NCI-H526 (cell line): ENCODE measurements at places on chromosomes 6 and 20.

DNA sequence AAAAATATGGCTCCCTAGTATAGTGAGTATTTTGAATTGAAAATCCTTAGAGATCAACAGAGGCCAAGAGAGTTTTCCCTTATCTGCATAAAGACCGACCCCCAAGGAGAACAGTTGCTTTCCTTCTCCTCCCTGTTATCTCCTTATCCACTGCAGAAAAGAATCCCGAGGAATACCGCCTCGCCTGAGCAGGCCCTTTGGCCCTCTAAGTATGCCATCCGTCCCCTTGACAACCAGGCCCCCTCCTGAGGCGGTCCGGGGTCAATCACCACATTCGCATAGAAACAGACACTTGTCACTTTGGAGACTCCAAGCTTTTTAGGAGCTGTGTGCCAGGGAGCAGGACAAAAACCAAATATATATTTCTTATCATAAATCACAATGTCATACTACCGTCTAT lies 15.9 kb upstream of the GGTLC1 start:
- DNase-seq = no peak

GRCh38 chr20:53598140-53599043 lies 4.8 kb upstream of the ZNF217 start:
- no peak for DNase-seq

GRCh38 chr6:114648847-114649246 lies 306.0 kb upstream of the HS3ST5 start:
- DNase-seq = no peak

DNA sequence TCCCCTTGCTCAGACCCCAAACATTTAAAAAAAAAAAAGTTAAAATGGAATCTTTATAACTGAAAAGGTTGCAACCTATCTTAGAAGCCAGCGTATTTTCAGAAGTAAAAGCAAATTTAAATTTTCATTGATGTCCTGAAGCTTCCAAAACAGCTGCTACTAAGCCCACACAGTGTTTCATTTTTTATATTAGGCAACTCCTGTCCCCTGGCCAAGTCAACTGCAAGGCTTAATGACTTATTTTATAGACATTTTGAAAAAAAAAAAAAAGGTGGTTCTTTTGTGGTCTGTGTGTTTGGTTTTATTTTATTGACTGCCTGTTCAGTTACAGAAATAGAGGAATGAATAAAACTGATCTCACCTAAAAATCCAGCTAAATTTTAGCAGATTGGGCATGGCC lies 13.0 kb downstream of the CFAP61 start:
- DNase-seq = no peak

- DNase-seq = no peak
These were observed 6.2 kb upstream of the CD93 start for GRCh38 chr20:23092384-23092756.

DNA sequence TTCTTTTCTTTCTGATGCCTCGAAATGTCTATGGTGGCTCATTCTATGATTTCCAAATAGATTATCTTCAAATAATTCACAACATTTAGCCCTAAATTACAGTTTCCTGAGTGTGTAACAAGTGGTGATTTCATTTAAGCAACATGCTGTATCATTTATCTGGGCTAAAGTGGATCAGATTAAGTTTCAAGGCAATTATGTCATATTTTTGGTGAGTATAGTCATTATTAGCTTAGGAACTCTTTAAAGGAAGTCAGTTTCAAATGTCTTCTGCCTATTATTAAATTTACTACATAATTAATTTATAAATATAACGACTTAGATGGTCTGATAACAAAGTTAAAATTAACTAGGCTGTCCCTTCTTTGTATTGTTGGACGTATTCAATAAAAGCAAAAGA lies 847.9 kb upstream of the FLRT3 start:
- DNase-seq = no peak

DNA sequence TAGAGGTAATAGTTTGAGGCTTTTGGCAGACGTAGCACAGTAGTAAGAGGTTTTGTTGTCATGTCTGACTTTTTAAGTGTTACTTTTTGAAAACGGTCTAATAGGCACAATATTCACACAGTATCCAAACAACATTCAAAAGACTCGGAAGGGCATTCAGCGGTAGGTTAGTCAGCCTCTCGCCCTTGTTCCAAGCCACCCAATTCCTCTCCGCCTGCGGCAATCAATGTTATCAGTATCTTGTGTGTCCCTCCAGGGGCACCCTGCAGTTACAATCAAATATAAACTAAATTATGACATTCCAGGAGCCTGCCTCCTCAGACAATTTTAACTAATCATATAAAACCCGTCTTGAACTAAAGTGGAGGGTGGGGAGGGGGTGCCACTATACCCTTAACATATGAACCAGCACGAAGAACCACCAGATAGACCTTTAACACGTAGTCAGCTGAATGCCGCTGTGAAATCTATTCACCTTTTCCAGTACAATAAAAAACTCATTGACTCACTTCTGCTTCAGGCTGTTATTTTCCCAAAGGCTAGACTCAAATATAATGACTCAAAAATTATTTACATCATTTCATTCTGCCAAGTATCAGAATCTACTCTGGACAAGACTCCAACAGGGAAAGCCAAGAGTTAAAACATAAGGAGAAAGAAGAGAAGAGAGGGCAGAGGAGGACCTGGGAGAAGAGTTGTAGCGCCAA lies 1.6 kb downstream of the TENT5A start:
- peak; percentile 28 for DNase-seq
